Lower leg skin (tissue), 4 donors: ENCODE measurements at places on chromosomes 13 and 19. TPM values are rescaled to one million over a fixed set of nuclear protein-coding genes. Genes with fewer than 3 reads are reported as not detected.

CLIP3 gene
- total RNA-seq, result 4.4 TPM

FGF22 gene
- total RNA-seq, result 41.8 TPM

KCNJ14 gene
- 4.7 TPM for total RNA-seq

PLVAP gene
- total RNA-seq, result 96.5 TPM

CYP4F8 gene
- total RNA-seq, result 4.6 TPM

PGLYRP1 gene
- not detected for total RNA-seq

ZNF556 gene
- 0.03 TPM for total RNA-seq

GRCh38 chr13:24196593-24197197 lies 36.2 kb downstream of the SPATA13 start:
- DNase-seq, result no peak

DNA sequence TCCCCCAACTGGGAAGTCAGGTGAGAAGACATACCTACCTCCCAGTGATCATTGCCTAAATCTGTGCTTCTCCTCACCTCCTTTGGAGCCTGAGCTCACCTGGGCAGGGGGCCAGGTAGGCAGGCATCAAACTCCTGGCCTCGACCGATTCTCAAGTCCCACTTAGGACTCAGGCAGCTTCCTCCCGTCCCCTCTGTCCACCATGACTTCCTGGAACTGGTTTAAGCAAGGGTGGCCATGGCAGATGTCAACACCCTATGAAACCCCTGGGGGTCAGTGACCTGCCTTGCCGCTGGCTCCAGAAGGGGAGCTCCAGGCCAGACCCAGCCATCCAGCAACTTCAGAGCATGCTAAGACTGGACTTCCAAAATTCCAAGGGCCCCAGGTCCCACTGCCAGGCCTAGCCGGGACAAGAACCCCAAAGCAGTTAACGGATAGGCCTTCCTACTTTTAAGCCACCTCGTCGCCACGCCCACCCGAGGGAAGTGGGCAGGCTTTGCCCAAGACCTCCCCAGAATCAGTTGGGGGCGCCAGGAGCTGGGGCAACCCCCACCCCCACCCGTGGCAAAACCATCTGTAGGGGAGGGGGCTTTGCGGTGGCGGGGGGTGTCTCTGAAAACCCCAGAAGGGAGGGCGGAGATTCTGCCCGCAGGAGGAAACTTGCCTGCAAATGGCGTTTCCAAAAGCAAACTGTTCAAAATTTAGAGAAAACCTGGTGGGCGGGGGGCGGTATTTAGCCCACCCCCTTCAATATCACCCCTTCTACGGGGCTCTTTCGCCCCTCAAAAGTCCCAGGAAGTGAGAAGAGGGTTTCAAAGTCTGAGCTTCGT lies 657 bp downstream of the PLIN3 start:
- peak; percentile 67 for DNase-seq

- peak; percentile 98 for DNase-seq
Measured at GRCh38 chr19:49850487-49851342, at the start of gene PTOV1. Gene PTOV1, plus strand, starts transcription at chr19:49851159.

DNA sequence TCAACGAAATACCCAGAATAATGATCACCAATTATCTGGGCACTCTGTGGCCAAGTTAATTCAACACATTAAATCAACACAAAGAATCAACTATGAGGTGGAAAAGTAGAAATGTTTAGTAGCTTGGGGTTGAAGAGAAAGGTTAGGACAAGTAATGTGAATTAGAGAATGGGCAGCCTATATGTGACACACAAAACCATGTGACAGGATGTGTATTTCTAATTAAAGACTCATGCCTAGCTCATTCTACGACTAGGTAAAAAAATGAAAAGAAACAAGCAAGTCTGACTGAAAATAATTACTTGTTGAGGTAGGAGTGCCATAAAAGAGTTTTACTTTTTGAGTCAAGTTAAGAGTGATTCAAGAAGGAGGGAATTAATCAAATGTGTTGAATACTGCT lies 2646.0 kb upstream of the PCDH20 start:
- no peak for DNase-seq

GRCh38 chr19:30223866-30224688 lies 148.1 kb upstream of the ZNF536 start:
- DNase-seq, result no peak

- peak; percentile 95 for DNase-seq
Measured at GRCh38 chr19:18415178-18415867, 3.9 kb upstream of the SSBP4 start.

DNA sequence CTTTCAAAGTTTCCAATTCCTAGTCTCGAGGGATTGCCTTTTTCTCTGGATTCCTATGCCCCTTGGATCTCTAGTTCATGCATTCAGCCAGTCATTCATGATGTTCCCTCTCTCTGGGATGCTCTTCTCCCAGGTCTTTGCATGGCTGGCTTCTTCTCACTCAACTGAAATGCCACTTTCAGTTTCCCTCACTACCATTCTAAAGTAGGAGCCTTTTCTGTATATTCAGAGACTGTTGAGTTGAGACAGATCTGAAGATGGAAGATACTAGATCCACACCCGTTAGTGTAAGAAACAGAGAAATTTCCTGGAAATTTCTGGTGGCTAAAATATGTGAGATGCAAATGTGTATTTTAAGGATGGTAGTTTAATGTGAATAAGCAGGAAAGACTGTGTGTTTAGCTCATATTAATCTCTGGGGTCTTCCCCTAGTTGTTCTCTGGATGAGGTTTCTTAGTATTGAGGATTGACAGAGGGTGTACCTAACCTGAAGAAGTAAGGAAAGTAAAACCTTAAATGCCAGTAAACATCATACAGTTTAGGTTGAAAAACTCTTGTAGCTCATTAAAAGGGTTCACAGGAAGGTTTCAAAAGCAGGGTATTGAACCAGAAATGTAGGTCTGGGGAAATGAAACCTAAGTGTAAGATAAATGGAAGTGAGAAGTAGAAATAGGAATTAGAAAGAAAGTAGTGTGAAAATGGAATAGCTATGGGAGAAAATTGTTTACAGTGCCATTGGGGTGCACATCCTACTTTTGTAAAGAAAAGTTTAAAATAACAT lies 331.3 kb downstream of the NDFIP2 start:
- no peak for DNase-seq

- DNase-seq, result no peak
Measured at GRCh38 chr13:33649212-33649878, 168.6 kb upstream of the RFC3 start.

DNA sequence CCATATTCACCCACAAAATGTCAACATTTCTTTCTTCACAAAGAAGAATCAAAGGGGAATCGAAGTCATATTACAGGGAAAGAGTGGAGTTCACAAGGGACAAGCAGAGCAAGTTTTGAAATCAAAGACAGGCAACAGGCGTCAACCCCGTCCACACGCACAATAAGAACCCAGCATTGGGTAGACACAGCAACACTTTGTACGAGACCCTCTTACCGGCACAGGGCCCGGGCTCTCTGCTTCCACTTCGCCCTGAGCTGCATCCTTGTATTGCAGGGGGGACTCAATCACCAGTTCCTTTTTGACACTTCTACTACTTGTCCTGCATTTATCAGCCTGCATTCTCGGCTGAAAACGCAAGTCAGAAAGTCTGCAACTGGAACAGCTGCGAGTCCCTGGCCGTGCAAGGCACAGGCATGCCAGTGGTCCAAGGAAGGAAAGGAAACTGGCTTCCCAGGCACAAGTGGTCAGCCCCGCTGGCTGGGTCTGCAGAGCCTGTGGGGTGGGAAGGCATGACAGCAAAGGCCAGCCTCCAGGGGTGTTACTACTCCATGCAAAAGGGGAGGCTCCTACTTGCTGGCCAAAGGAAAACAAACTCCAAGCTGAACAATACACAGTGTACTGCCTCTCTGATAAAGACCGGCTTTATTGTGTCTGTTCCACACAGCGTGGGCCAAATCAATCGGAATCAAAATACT lies at the start of gene DOCK9:
DOCK9 (minus strand) TSS at position 497 of the 698 bp plus-strand sequence; CDS start at position 342, 155 bp downstream.
- no peak for DNase-seq

DNA sequence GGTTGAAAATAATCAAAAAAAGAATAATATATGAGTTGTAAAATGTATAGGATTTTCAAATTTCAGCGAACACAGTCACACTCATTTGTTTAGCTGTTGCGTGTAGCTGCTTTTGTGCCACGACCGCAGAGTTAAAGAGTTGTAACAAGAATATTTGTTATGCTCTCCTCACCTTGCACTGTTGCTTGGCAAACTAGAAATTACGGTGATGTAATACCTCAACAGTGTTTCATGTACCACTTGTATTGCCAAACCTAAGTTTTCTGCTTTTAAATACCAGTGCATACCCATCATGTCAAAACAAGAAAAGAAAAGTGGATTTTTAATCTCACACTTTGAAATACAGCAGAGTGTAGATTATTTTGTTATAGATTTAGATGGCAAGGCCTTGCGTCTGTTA lies 201.1 kb downstream of the NBEA start:
- no peak for DNase-seq

DNA sequence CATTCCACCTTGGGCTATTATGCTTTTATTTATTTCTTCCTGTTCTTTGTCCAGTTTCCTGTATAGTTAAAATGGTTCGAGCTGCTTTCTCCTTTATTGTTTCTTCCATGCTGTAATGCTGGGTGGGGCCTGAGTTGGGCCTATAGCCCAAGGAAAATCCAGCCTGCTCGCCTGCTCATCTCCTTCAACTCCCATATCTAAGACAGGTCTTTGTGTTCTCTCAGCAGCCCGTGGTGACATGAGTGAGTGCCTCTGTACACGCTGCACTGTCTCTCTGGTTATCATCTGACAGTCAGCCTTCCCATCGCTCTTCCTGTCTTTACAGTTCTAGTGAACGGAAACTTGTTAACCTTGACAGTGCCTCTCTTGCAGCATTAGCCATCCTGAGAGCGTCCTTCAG lies 221.9 kb upstream of the SLC10A2 start:
- DNase-seq, result no peak

- no peak for DNase-seq
Measured at GRCh38 chr13:35514801-35515502, 38.5 kb upstream of the MAB21L1 start.

GRCh38 chr19:43956827-43957226 lies 5.8 kb downstream of the ZNF221 start:
- no peak for DNase-seq
